CD8-positive, alpha-beta T cell (primary cell): ENCODE measurements at places on chromosomes 1 and 21.

- DNase-seq, result no peak
Observed at GRCh38 chr1:237864338-237865244, 26.1 kb downstream of the ZP4 start.

DNA sequence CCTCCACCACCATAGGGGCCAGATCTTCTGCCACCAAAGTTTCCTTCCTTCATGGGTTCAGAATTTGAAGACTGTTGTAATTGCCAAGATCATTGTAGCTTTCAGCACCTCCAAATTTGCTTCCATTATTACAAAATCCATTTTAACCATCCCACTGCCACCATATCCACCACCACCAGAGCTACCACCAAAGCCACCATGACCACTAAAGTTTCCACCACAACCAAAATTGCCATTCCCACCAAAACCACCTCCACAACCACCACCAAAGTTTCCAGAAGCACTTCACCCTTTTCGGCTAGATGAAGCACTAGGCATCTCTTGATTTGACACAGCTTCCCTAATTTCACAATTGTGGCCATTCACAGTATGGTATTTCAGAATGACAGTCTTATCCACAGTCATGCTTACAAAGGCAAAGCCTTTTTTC lies 45.2 kb downstream of the SLC30A7 start:
- DNase-seq, result no peak

DNA sequence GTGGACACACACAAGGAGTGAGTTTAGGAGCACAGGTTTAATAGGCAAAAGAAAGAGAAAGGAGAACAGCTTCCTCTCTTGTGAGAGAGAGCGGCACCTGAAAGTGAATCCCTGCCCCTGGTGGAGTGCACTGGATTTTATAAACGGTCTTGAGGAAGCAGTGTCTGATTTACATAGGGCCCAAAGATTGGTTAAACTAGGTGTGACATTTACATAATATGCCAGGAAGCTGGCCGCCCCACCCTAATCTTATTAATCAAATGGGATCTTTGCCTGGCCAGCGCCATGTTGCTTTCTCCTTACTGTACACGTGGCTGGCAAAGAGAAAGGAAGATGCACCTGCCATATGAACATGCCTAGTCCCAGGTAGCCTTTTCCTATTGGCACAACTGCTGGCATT lies 38.7 kb downstream of the CFH start:
- no peak for DNase-seq

DNA sequence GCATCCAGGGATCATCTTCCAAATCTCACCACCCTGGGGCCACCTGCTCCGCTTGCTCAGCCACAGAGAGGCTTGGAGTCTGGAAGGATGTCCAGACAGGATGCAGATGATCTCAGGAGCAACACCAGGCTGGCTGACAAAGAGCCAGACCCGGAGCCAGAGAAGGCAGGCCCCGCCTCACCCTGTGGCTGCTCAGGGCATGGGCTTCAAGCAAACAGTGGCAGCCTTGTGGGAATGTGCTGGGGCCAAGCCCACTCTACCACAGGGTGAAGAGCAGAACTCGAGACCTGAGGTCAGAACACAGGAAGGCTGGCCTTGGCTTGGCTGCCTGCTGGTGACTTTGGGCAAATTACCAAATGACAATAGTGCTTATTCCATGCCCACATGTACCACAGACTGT lies 45.5 kb downstream of the MRPL37 start:
- DNase-seq, result no peak

DNA sequence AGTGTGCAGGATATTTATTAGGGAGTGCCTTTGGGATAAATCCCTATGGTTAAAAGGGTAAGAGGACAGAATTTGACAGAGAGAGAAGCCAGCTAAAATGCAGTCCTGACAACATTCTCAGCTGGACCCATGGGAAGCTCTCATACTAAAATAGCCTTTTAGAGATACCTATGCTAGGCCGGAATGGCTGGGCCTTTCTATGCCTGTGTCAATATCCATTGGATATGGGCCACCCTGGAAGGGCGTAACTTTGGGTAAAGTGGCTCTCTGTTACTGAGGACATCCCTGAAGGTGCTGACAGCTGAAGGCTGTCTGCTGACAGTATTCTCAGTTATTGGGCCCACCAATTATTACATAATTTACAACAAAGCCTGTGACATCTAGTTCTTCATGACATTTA lies 613.0 kb upstream of the B3GALT2 start:
- no peak for DNase-seq

DNA sequence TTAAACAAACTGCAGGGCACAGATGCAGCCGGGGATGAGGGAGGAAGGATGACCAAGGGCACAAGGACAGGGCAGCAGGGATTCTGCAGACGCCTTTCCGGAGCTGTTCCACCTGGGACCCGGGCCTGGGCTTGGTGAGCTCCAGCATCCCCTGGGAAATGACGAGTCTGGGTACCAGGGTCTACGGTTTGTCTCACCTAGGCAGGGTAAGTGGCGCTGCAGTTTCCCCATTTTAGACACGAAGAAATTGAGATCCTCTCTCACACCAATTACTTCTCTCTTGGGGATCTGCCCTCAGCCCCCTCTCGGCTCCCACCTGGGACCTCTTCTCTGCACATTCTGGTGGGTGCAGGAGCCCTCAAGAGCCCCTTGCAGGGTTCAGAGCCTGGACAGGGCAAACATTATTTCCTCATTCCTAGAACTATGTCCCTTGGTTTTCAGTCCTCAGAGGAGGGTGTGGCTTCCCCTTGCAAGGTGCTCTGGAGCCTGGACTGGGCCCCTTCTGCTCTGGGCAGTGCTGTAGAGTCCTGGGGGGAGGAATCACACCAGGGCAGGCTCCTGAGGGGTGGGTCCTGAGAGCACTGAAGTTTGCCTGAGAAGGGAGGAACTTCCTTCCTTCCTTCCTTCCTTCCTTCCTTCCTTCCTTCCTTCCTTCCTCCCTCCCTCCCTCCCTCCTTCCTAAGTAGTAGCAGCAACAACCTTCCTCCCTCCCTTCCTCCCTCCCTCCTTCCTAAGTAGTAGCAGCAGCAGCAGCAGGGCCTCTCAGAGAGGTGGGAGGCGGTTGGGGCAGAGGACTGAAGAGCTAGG lies 16.0 kb downstream of the RAP1GAP start:
- DNase-seq, result no peak

DNA sequence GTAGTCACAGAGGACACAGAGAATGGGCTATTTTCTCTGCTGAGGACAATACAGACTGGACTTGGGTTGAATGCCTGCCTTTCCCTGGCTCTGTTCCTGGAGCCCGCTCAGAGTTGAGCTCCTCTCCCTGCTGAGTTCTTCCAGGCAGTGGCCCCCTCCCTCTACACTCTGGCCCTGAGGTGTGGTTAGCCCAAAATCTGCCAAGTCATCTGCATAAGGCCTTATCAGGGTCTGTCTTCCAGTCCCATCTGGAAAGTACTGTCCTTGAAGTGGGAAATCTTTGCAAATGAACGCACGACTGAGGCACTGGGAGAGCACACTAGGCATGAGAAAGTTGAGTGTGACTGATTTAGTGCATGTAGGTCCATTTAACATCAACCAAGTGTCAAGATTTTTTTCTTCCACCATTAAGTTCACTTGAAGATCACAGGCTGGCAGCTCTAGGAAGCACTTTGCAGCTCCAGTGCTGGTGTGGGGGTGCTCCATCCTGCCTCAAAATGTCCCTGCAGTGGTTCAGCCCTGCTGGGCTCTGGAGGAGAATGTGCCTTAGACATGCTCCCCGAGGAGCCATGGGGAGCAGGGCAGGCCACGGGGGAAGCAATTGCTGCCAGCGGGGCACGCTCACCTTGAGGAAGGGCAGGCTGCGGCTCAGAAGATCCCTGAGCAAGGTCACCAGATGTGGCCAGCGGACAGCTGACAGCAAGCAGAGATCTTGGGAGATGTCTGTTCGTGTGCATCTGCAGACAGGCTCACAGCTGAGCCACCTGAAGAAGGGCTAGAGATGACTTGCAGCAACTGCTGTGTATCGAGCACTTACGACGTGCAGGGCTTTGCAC lies 41.5 kb downstream of the IER5 start:
- DNase-seq, result no peak

GRCh38 chr1:41498391-41498790 lies 13.9 kb upstream of the EDN2 start:
- no peak for DNase-seq

GRCh38 chr1:116762781-116763115 lies 8.5 kb downstream of the CD2 start:
- DNase-seq, result no peak

DNA sequence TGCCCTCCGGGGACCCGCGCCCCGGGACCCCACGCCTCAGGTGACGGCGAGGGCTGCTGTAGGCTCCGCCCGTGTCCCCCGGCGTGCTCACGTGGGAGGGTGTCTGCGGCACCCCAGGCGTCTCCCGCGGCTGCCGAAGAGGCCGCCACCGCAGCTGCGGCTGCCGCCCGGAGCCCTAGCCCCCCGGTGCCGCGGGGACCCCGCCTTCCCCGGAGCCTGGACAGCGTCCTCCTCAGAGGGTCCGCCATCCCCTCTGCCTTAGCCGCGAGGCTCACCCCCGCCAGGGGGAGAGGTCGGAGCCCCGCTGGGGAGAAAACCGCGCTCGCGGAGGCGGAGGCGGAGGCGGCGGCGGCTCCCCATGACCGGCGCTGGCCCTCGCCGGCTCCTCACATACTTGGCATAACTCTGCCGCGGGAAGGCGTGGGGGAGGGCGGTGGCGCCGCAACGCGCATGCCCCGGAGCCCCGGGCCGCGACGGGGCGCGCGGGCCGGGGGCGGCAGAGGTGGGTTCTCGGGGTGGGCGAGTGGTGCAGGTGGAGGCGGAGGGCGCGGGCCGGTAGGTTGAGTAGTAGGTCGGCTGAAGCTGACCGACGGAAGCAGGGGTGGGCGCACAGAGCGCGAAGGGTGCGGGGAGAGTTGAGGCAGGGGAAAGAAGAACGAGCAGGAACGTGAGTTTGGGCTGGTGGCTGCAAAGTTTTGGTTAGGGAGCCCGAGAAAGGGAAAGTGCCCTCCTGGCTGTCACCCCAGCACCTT lies 700 bp upstream of the SYDE2 start:
- DNase-seq, result peak; percentile 74

DNA sequence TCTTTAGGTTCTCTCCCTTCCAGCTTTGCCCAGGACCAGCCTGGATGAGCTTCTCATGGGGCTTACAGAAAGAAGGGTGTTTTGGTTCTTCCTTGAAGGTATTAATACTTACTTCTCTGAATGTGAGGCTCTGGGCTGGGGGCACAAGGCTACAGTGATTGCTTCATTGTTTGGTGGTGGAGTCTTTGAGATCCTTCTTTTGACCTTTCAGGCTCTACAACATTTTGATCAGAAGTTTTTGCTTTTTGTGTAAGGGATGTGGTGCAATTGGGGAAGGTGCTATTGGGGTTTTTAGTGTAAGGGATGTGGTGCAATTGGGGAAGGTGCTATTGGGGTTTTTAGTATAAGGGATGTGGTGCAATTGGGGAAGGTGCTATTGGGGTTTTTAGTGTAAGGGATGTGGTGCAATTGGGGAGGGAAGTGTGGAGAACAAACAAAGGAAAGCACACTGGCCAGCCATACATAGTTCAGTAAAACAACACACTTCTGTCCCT lies 103.6 kb upstream of the IVNS1ABP start:
- DNase-seq, result no peak

GRCh38 chr1:155136748-155137147 lies 1.1 kb downstream of the SLC50A1 start:
- DNase-seq, result peak; percentile 14

DNA sequence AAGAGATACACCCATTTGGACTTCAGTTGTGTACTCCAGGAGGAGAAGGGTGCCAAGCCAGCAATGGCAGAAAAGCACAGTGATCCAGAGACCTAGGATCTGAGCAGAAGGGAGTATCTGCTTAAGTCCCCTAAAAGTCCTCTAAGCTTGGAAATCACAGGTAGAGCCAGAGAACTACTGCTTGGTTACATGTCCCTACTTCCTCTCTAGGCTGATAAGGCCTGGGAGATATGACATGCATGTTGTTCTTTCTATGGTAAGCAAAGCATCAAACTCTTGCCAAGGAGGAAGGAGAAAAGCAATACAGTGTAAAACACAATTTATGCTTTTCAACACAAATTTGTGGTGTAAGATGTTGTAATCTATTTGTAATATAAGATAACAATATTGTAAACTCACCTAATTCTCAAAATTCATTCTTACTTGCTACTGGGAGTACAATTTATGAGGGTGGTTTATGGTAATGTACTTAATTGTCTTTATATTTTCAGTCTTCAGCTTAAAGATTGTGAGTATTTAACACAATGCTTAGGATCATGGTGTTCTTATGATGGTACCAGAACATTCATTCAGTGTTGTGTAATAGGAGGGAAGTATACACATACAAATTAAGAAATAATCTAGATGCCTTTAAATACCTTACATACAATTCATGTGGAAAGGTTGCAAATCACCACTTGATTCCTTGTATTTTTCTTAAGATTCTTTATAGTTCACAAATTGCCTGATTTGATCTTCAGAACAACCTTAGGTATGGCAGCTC lies 49.1 kb upstream of the GNG12 start:
- no peak for DNase-seq

DNA sequence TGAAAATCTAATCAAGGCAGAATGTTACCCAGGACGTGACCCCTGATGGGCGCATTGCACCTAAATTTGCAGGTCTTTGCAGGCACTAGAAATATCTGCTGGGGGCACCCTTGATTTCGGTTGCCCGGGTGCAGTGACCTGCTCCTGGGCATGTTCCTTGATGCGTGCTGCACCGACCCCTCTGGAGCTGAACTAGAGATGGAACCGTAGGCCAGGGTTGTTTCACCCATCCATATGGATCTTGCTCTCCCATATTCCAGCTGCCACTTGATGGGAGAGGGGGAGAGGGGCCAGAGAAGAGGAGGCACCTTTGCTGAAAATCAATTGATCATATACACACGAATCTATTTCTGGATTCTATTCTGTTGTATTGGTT lies 8.4 kb upstream of the COL18A1 start:
- no peak for DNase-seq

DNA sequence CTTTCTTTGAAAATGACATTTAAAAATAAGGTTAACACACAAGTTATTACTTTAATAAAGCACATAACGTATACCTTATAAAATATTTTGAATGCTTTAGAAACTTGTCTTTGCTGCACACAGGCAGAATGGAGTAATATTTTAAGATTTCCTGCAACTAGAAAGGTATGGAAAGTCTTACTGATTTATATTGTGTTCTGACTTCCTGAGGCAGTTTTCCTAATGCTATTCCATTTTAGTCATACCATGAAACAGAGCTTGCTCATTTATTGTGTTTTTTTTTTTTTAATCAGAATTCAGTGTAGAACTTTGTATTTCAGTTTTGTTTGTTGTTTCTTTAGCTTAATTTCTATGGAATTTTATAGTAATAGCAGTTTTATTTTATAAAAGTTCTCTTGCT lies 60.9 kb upstream of the S1PR1 start:
- no peak for DNase-seq

DNA sequence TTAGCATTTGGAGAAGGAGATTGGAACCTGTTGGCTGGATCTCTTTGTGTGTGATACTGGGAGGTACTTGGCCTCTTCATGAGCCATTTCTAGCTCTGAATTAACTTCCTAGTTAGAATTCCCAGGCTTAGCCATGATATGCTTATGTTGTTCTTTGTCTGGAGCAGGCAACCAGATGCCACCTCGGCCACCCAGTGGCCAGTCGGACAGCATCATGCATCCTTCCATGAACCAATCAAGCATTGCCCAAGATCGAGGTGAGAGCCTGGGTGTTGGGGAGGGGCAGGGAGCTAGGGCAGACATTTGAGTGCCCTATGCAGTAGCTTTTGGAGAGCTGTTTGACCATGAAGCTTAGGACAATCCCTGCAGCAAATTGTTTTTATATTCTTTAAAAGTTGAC lies 26.5 kb upstream of the PIGV start:
- peak; percentile 18 for DNase-seq
